Activated CD8-positive, alpha-beta memory T cell treated with anti-CD3 and anti-CD28 coated beads for 48 hours (primary cell): ENCODE measurements at places on chromosomes 3 and 15.

DNA sequence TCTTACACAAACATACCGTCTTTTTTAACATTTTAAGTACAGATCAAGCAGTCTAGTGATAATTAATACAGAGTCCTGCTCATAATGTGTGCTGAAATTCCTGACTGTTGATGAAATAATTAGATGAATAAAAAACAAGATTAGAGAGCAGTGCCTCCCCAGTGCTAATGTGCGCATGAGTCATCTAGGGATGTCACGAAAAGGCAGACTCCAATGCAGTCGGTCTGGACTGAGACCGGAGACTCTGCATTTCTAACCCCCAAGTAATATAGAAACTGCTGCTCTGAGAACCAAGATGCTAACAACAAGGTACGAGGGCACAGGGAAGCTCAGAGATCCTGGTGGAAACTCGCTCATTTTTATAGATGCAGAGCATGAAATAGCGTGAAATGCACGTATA lies 61.4 kb downstream of the COL8A1 start:
- no peak for DNase-seq

DNA sequence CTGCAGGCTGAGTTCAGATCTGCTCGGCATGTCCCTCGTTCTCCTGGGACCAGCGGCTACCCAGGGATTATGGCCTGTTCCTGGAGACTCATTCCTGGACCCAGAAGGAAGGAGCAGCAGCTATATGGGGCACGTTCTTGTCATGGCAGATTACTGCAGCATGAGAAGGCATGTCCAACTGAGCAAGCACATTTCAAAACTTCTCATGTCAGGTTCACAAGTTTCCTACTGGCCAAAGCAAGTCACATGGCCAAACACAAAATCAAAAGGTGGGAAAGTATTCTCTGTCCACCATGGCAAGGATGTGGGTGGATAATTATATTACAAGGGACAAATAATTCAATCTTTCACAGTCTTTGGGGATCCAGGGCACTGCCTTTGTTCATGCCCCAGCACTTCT lies 71.9 kb upstream of the C15orf39 start:
- DNase-seq: no peak

DNA sequence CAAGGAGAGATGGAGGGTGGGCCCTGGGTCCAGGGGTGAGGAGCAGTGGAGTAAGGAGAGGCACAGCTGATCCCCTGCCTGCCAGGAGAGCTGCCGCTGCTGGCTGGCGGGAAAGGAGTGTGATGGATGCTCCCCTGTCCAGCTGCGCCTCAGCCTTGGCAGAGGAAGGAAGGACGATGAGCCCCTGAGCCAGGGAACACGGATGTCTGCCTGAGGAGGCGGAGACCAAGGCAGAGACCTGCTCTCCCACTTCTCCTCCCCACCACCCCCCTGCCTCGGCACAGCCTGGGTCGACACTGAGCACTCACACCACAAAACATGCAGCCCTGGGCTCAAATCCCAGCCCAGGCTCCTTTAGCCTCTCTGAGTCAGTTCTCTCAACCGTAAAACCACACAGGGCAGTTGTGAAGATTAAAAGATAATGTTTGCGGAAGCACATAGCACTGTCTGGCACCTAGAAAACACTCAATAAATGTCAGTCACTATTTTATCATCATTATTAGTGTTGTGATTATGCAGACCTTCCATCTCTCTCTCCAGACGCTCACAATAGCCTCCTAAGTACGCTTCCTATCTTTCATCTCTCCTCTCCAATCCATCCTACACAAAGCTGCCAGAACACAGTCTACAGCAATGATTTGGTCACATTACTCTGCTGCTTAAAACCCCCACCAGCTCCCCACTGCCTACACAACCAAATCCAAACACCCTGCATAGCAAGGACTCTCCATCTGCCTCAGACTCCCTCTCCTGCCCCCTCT lies 52.2 kb downstream of the SEMA5B start:
- DNase-seq: no peak

DNA sequence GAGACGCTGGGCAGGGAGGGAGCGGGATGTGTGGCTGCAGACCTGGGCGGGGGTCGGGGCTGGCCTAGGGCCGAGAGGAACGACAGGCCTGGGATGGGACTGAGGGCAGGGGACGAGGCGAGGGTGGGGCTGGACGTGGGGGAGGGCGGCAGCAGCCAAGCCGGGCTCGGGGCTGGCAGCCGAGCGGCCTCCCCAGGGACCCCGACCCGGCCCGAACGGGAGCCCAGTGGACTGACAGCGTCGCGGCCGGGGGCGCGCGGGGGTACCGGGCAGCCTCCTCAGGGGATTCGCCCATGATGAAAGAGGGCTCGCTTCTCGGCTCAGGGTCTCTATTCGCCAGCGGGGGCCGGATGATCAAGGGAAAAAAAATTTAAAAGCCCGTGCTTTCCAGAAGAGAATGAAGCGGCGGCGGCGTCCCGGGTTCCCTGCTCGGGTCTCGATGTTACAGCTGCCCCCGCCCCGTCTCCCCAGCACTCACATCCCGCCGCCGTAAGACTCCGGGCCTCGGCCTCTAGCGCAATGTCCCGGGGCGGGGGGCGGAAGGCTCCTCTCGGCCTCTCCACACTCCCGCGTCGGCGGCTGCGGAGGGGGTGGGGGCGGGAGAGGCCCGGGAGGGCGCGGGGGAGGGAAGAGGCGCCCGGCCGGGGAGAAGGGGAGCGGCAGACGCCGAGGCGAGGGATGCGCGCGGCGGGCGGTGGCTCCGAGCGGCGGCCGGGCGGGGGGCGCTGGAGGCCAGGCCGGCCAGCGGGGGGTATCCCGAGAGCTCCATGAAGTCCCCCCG lies 4.3 kb downstream of the PTH1R start:
- no peak for DNase-seq

- no peak for DNase-seq
Observed at GRCh38 chr3:133400006-133400515, at the start of gene BFSP2. Gene BFSP2 (plus strand): TSS chr3:133400056. CDS start chr3:133400084, 28 bp downstream.

- no peak for DNase-seq
Observed at GRCh38 chr3:108438542-108438941, 71.9 kb downstream of the MYH15 start.

DNA sequence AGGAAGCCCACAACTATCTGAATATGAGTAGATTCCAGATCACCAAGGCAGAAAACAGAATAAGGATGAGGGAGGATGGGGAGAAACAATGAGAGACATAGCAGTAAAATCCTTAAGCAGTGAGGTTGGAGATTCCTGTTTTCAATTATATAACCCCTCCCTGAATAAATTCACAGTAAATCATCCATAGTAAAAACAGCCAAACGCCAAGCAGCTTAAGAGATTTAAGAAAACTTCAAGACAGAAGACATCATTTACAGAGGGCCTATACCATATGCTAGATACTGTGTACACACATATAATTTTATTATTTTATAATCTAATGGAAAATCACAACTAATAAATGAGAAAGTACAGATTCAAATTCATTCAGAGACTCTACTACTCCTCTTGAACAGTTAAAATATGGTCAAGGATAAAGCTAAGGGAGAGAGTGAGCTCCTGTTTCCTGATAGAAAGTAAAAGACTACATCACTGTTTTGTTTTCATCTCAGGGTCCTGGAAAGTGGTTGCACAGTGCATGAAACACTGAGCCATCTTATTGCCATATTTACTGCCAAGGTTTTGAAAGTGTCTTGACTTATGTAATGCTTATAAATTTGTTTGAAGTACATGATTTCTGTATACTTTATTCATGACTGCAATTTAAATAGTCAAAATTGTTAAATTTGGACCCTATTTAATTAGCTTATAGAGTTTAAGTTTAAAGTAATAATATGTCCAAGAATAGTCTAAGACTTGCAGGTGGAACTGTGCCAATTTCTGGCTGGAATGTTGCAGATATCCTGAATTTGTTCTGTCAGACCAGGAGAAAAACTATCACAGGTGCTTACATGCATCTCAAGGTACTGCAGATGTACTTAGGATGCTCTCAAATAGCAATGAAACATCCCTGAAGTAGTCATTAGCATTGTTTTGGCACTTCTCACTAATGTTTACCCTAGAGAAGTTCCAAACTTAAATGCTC lies 141.4 kb downstream of the TBL1XR1 start:
- DNase-seq: no peak

GRCh38 chr3:179622023-179622422 lies 17.4 kb downstream of the NDUFB5 start:
- DNase-seq: no peak

GRCh38 chr3:123290107-123290930 lies 88.6 kb downstream of the SEC22A start:
- no peak for DNase-seq

- no peak for DNase-seq
Observed at GRCh38 chr3:94291686-94292085, 228.8 kb downstream of the NSUN3 start.

DNA sequence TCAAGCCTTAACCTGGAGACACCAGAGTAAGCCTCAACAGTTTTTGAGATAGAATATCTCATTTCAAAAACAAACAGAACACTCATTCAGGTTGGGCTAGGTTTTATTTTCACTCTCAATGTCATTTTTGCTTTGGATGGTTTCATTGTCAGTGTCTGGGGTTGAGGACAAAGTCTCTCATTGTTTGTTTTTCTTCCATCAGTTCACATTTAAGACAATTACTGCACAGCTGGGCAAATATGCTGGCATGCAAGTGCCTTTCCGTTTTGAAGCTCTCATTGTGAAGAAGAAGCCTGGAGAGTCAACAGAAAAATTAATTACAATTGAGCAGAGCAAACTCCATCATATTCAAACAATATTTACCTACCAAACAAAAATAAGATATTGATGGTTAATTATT lies 1050.0 kb downstream of the TBL1XR1 start:
- no peak for DNase-seq
